ENCODE measurements at places on chromosomes 1 and 21.
A peak's percentile ranks its signal among the peaks of the same experiment; 100 is the strongest.

DNA sequence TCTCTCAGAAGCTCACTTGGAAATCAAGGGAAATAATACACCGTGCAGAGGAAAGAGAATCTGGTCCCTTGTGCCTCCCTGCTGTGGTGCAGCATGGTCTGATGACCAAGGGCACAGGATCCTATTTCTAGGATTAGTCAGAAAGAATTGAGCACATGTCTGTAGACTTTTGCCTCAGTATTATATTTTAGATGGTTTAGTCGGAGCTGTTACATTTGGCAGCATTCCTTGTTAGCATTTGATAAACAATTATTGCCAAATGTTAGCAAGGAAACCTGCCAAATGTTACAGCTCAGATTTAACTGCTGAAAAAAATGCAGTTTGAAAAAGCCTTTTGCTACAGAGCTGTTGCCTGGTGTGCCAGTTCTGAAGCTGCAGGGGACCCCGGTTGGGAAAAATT lies 183.5 kb upstream of the DPYD start:
- DNase-seq, result no peak
- H3K27ac ChIP-seq, result no peak overlapping the region
- H3K4me3 ChIP-seq, result no peak overlapping the region
- no peaks in the 10 kb centered on the region for H3K36me3 ChIP-seq
- no peaks in the 10 kb centered on the region for H3K4me1 ChIP-seq

- no peak overlapping the region for H3K4me3 ChIP-seq
- H3K4me1 ChIP-seq, result no peaks in the 10 kb centered on the region
- H3K36me3 ChIP-seq, result no peaks in the 10 kb centered on the region
Measured at GRCh38 chr1:78377356-78377928, 113.3 kb upstream of the PTGFR start.

- no peak for DNase-seq
- no peaks in the 10 kb centered on the region for H3K4me1 ChIP-seq
- no peak overlapping the region for H3K27ac ChIP-seq
- no peaks in the 10 kb centered on the region for H3K36me3 ChIP-seq
Measured at GRCh38 chr1:222028116-222028515, 286.2 kb upstream of the DUSP10 start.

GRCh38 chr1:216528816-216529215 lies 105.6 kb upstream of the USH2A start:
- H3K27me3 ChIP-seq, result no peaks in the 10 kb centered on the region
- DNase-seq, result peak; percentile 40
- no peak overlapping the region for H3K27ac ChIP-seq
- H3K36me3 ChIP-seq, result no peaks in the 10 kb centered on the region
- peak overlapping the region; percentile 11 for H3K4me3 ChIP-seq

- H3K27ac ChIP-seq, result peak overlapping the region; percentile 88
- no peaks in the 10 kb centered on the region for H3K36me3 ChIP-seq
Measured at GRCh38 chr1:54052431-54052933, 522 bp downstream of the TMEM59 start.

GRCh38 chr1:19140465-19140864 lies 69.6 kb downstream of the UBR4 start:
- H3K27me3 ChIP-seq, result no peaks in the 10 kb centered on the region
- no peak for DNase-seq
- H3K4me3 ChIP-seq, result no peak overlapping the region
